ENCODE measurements at places on chromosomes 4 and X. TPM values are rescaled to one million over a fixed set of nuclear protein-coding genes. Genes with fewer than 3 reads are reported as not detected.

The SHROOM3 gene
- 11.7 TPM for total RNA-seq

The FRAS1 gene
- 1.7 TPM for total RNA-seq

The DIPK2B gene
- total RNA-seq = not detected

The PNMA5 gene
- total RNA-seq = not detected

The PCDH19 gene
- total RNA-seq = 0.02 TPM

The HS3ST1 gene
- total RNA-seq = 0.90 TPM
